ENCODE measurements at places on chromosomes 12 and 14. TPM values are rescaled to one million over a fixed set of nuclear protein-coding genes. Genes with fewer than 3 reads are reported as not detected.
A peak's percentile ranks its signal among the peaks of the same experiment; 100 is the strongest.

- no peak for DNase-seq
These were observed 882.4 kb downstream of the DIO2 start for GRCh38 chr14:79328863-79329262.

Gene ABCC9
- not detected for total RNA-seq

Gene ANKRD33
- not detected for total RNA-seq

GRCh38 chr14:79413734-79414428 is 797.4 kb downstream of the DIO2 start:
- DNase-seq: no peak

Gene SOX5
- not detected for total RNA-seq

DNA sequence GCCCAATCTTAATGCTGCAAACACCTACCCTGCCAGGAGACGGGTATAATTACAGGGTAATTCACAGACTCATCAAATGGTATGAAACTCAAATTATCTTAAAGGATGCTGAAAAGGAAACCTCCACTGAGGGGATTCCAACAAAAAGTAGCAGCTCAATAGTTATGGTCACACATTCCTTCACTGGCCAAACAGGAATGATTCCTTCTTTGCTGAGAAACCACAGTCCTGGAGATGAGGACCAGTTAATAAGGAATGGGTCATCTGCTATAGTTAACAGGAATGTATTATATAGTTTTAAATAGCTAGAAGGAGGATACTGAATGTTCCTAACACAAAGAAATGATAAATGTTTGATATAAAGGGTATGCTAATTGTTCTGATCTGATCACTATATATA is 136.9 kb downstream of the STXBP6 start:
- no peak for DNase-seq

Gene CCDC196
- total RNA-seq: not detected

GRCh38 chr12:108340037-108340436 is 926 bp upstream of the CMKLR1 start:
- DNase-seq: no peak

DNA sequence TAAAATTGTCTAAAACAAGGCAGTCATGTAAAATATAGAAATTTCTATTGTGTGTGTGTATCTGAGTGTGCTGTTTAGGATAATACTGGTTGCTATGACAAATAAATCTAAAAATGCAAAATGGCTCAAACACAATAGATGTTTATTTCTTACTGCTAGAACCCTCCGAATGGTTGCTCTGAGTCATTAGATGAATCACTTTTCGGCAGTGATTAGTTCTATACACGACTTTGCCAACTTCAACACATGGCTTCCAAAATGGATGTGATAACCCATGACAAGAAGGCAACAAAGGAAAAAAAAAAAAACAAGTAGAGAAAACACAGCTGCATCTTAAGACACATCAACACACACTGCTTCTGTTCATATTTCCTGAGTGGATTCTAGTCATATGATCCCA is 729.2 kb downstream of the AACS start:
- no peak for DNase-seq

- no peak for DNase-seq
These were observed 96.3 kb upstream of the EEA1 start for GRCh38 chr12:93025145-93026103.

Gene KRT78
- not detected for total RNA-seq

GRCh38 chr12:14928931-14929330 is 9.4 kb downstream of the ERP27 start:
- no peak for DNase-seq

Gene ASCL1
- not detected for total RNA-seq

GRCh38 chr14:51323492-51323891 is 83.4 kb downstream of the TMX1 start:
- peak; percentile 4 for DNase-seq

- no peak for DNase-seq
These were observed 53.1 kb upstream of the KCNA1 start for GRCh38 chr12:4856596-4856995.

Gene IL26
- 0.21 TPM for total RNA-seq

Gene IQSEC3
- 3.6 TPM for total RNA-seq

DNA sequence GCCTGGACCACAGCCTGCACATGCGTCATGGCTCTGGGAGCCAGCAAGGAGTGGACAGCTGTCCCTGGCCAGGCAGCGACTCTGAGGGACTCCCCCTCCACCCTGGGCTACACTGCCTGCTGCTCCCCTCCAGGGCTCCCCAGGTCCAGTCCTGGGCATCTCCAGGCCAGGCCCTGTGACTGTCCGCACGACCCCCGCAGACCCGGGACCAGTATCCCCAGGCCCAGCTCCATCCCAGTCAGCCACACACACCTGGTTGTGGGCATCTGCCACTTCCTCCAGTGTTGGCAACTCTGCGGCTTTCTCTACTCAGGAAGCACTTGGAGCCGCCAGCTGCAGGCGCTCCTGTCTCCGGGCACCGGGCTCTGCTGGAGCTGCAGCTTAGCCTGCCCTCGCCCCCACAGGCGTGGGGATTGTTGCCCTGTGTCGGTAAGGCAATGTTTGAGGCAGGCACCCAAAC is 2.4 kb downstream of the ULK1 start:
- no peak for DNase-seq

Gene MGAT4C
- not detected for total RNA-seq

GRCh38 chr12:91110311-91110924 is 876 bp downstream of the LUM start:
- DNase-seq: no peak

Gene ENDOU
- total RNA-seq: not detected

Gene FOXG1
- total RNA-seq: not detected

GRCh38 chr12:121005346-121005815 is 10.9 kb downstream of the C12orf43 start:
- peak; percentile 53 for DNase-seq

Gene PLEKHH1
- total RNA-seq: 2.4 TPM

Gene PIGH
- 17.5 TPM for total RNA-seq

Gene FAM216A
- total RNA-seq: 66.0 TPM

DNA sequence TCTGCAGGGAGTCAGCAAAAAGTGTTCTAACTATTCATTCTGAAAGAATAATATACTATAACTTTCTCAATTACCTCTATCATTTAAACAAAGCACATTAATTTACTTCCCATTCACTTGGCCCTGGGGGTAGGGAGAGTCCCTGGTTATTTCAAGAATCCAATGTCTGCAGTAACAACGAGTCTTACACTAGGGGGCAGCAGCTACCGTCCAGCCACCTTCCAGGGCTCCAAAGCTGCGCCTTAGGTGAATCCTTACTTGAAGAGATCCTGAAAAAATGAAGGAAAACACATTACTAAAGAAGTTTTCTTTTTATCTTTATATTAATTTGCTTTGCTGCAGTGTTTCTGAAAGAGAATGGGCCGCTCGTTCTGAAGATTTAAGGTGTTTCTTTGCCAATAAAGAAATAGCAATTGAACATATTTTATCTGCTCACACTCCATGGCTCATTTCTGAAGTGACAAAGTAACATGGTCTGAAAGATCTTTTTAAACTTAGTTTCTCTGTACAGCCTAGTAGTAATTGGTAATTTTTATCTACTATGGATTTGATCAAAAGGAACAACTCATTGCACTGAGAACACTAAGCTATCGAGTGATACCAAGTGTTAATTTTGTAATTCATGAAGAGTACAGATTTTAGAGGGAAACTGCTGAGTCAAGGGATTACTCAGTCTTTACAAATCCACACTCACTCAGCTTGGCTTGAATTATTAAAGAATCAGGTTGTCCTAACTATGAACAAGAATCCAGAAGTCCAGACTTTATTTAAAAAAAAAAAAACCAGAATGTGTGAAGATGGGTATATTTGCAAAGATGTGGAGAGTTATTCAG is 27.6 kb downstream of the BHLHE41 start:
- peak; percentile 43 for DNase-seq

Gene C12orf54
- total RNA-seq: not detected

Gene NEUROD4
- total RNA-seq: not detected

DNA sequence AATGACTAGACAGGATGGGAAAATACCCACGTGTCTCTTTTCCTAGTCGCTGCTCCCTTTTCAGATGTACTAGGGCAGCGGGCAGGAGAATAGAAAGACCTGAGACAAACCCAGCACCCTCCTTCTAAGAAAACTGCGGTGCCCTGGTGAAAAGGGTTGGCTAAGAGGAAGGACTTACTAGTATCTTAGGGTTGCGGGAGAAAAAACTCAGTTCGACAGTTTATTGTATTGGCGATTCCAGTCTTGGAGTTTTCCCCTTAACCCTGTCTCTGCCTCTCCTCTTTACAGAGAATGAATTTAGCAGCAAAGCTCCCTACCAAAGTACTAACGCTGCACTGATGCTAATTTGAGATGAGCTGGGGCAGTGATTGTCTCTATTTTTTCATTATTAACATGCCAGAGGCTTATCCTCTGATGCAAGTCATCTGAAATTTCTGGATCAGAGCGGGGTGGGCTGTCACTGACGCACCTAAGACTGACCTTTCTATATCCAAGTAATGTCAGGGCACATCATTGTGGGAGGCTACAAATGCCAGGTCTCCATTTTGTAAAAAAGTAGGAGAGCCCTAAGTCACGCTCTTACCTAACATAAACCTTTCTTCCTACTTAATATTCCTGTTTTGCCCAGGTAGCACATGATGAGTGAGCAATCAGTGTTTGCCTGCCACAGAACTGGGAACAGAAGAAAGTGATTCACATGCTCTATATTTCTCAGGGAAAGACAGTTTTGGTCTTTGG is 916 bp upstream of the PAWR start:
- no peak for DNase-seq

DNA sequence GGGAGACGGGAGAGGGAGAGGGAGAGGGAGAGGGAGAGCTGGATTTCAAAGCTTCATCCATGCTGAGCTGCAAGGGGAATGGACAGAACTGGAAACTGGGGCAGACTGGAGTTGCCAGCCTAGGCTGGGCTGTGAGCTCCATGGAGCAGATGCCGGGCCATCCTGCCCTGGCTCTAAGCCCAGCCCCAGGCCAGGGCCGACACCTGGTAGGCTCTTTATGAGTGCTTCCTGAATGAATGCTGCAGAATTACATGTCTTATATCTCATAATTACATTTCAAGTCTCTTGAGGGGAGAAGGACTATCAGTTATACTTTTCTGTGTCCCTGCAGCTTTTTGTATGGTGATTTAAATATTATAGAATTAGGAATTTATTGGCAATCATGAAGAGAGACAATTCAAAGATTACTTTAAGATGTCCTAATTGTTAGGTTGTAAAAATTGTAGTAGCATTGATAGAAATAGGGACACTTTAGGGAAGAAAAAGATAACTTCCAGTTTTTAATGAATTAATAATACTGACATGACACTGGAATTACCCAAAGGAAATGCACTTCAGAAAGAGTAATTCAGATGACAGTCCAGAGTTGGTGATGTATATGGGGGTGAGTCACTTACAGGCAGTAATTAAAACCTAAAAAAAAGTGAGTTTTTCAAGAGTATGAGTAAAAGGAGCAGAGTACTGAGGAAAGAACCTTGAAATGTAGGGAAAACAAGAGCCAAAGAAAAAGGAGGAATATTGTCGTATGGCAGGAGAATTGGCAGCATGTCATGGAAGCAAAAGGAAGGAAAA is 29.0 kb downstream of the SCYL2 start:
- no peak for DNase-seq

DNA sequence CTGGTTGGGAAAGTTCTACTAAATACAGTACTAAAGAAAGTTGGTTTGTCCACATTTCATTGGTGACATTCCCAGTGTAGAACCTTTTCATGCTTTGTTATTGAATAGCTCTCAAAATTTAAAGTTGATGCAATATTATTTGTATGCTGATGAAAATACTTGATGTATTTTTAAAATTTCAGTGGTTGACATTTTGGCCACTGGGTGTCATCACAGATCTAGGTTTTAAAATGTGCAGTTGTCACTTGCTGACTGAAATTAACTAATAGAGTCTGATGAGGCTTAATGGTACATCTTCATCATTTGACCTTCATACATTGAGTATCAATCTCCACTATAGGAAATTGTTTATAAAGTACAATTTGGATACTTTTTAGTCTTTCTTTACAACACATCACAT is 37.1 kb downstream of the CMAS start:
- DNase-seq: no peak

DNA sequence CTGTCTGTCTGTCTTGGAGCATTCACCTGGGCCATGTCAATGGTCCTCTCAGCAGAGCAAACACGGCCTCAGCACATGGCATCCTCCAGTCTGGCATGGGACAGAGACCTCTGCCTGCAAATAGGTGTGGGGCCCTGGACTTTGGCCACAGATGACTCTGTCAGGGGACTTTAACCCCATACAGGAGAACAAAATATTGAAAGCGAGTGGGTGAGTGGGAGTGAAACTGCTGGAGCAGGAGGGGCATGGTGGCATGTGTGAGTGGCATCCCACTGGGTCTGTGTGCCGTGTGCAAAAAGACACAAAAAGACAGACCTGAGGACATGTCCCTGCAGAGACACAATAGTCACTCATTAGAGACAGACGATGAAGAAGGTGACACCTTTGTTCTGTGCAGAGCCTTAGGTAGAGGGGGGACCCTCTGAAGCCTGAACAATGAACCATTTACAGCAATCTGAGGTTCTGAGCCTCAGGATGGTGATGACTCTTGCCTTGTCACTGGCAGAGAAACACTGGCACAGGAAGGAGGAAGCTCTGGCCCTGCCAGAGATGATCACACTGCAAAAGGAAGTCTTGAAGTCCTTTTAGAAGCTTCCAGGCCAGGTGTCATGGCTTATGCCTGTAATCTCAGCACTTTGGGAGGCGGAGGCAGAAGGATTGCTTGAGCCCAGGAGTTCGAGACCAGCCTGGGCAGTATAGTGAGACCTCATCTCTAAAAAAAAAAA is 7.5 kb downstream of the LAG3 start:
- no peak for DNase-seq

All from activated naive CD8-positive, alpha-beta T cell treated with anti-CD3 and anti-CD28 coated beads for 36 hours (primary cell).